Left lung (tissue), 14 donors: ENCODE measurements at places on chromosomes 6 and 20. TPM values are rescaled to one million over a fixed set of nuclear protein-coding genes. Genes with fewer than 3 reads are reported as not detected.

DNA sequence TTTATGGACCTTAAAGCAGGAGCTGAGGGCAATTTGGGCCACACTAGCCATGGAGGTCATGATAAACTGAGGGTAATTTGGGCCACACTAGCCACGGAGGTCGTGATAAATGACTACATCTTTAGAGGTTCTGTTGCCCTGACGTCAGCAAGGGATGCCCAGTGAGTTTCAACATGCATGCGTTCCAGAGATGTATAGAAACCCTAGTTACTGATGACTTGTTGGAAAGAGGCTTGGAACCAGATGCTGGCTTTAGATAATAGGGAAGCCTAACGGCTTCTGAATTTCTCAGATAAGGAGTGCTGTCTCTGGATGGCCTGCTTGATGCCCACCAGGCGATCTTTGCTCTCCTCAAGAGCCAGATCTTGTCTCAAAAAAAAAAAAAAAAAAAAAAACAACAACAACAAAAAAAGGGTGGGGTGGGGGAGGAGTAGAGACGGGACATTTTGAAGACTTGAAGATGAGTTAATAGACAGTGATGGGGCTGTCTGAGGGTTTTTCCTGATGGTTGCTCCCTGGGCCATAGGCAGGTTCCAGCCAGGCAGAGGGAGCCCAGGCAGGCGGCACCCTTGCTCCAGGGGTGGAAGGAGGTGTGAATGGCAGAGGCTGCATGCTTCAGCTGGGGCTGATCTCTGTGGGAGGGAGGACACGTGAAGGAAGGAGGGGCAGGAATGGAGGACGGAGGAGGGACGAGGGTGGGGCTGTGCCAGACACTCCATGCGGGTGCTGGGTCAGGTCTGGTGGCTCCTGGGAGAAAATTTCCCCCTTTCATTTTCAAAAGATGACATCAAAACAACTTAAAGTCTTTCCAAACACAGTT lies 27.0 kb upstream of the FRMD1 start:
- no peak for DNase-seq

DNA sequence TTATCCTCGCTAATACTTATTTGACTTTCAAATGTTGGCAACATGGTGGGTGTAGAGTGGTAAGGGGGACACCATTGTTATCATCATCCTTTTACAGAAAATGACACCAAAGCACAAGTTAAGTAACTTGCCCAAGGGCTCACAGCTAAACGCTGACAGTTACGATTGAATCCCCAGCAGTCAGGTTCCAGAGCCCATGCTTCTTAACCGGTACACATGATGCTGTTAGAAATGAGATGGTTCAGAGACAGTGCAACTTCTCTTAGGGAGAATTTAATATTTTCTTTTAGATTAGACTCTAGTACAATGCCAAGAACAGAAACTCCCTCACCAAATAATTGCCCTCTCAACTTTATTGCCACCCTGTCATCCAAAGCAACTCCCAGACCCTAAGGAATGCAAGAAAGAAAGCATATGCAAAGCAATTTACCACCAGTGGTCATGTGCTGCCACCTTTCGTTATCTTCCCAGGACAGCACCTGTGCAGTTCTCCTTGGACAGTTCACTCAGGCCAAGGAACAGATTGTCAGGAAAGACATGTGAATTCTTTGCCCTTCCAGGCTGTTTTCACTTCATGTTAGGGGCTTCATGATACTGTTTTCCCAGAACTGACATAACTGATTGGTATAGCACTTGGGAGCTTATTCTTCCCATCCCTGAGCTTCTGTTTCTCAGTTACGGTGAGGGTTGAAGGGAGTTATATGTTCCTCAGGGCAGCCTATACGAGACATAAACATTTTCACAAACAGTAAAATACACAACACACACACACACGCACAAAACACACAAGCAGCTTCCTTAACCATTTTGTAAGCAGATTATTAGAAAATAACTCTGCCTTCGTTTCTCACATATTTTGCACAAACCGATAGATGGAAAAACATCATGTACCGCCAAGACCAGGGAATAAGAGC lies 5.1 kb downstream of the HLA-DMA start:
- no peak for DNase-seq

The TGM3 gene
- not detected for total RNA-seq

- no peak for DNase-seq
Observed at GRCh38 chr6:408148-408547, 16.6 kb downstream of the IRF4 start.

DNA sequence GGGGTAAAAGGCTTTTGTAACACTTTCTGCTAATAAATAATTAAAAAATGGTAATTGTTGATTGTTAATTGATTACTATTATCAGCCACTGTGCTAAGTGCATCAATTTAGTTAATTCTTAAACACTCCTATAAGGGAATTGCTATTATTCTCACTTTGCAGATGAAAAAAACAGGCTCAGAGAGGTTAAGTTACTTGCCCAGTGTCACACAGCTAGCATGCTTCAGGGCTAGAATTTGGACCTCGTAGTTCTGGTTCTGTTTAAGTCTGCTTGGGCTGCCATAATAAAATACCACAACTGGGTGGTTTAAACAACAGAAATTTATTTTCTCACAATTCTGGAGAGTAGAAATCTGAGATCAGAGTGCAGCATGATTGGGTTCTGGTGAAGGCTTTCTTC lies 164.8 kb upstream of the TBX18 start:
- no peak for DNase-seq

DNA sequence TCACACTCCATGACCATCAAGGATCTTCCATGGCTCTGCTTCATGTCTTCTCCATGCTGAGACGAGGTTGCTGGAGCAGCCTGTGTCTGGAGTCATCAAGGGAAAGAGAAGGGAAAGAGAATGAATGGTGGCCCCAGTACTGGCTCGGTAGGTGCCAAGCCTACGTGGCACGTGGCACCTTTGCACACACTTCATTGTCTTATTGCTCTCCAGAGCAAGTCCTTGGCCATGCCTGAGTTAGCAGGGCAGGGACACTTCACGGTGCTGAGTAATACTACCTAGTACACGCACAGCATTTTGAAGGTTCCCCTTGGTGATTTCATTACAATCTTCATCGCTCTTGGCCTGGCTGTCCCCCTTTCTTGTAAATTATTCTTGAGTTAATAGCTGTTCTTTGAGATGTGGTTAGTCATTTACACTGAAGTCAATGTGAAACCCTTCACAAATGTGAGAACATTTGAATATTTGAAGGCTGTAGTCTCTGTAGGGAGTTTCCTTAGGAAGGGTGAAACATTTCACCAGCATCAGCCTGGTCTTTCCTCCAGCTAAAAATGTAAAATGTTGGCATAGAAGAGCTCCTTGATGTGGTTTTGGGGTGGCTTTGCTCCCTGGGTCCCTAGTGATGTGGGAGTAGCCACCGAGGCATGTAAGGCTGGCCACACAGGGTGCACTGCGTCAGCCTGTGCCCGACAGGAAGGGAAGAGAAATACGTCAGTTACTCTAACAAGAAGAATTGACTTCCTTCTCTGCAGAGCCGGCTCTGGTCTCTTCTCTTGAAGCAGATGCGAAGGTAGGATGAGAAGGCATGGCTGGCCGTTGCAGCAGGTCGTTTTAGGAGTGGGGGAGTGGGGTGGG lies at the start of gene SYTL3:
SYTL3 (plus strand) TSS at position 766 of the 855 bp plus-strand sequence. CDS start 13,215 bp downstream, outside the sequence.
- DNase-seq, result peak; percentile 86
